CD8-positive, alpha-beta memory T cell (primary cell): ENCODE measurements at places on chromosomes 11 and 22. TPM values are rescaled to one million over a fixed set of nuclear protein-coding genes. Genes with fewer than 3 reads are reported as not detected.

DNA sequence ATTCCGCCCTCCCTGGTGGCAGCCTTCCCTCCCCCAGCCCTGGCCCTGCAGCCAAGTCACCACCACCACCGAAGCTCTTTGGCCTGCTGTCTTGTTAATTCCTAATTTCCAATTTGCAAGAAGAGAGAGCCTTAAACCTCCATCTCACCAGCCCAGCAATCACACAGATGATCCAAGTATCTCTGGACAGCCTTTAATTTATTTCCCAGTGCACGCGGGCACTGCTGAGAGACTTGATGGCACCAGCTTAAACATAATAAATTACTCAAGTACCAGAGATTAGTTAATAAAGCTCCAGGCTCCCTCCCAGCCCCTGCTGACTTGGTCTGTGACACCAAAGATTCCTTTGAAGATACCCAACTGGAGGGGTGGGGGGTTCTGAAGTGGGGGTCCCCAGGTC lies 494.7 kb downstream of the BUD13 start:
- H3K4me3 ChIP-seq: no peak overlapping the region
- no peaks in the 10 kb centered on the region for H3K4me1 ChIP-seq
- DNase-seq: no peak

- no peaks in the 10 kb centered on the region for H3K36me3 ChIP-seq
- no peaks in the 10 kb centered on the region for H3K27me3 ChIP-seq
- H3K4me3 ChIP-seq: no peak overlapping the region
Observed at GRCh38 chr11:95678988-95679387, 110.6 kb downstream of the FAM76B start.

GRCh38 chr11:27468209-27468994 lies 4.2 kb downstream of the LGR4 start:
- H3K36me3 ChIP-seq: no peaks in the 10 kb centered on the region
- DNase-seq: no peak
- H3K27ac ChIP-seq: no peak overlapping the region
- no peak overlapping the region for H3K4me3 ChIP-seq

CSF2RB gene
- total RNA-seq: 0.20 TPM

DNA sequence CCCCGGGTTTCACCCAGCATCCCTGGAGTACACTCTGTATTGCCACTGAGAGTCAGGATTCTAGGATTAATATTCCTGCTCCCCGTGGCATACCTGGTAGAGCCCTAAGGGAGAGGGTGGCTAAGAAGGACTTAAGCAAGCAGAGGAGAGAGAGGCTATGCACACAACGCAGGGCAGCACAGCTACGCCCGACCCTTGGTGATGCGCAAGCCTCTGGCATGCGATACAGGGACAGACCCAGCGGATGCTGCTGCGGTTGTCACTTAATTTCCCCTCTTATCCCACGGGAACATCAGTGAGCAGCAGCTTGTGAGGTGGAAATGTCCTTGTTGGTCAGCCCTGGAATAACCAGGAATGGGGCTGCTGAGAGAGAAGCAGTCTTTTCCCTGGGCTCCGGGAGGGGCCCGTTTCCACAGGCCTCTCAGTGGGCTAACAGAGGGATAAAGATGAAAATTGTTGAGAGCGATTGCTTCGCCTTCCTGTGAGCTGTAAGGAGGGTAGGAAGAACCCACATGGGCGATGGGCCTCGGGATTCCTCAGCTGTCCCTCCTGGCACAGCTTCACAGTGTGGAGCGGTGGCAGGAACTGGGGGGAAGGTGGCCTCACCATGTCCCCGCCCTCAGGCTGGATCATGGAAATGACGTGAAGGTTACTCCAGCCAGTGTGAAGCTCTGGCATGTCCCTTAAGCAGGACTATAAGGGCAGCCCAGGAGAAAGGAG lies 48.4 kb upstream of the RAB1B start:
- no peak for DNase-seq
- no peak overlapping the region for H3K4me3 ChIP-seq
- H3K27ac ChIP-seq: no peak overlapping the region
- peaks cover 12% of the 10 kb centered on the region for H3K4me1 ChIP-seq
- H3K27me3 ChIP-seq: no peaks in the 10 kb centered on the region

GRCh38 chr11:34915136-34916014 lies 804 bp downstream of the APIP start:
- H3K27me3 ChIP-seq: no peaks in the 10 kb centered on the region
- peak overlapping the region; percentile 85 for H3K27ac ChIP-seq
- DNase-seq: no peak
- H3K36me3 ChIP-seq: no peaks in the 10 kb centered on the region

GRCh38 chr11:13223112-13223511 lies 54.5 kb upstream of the BMAL1 start:
- H3K4me1 ChIP-seq: no peaks in the 10 kb centered on the region
- no peak for DNase-seq
- no peak overlapping the region for H3K4me3 ChIP-seq
- H3K27me3 ChIP-seq: no peaks in the 10 kb centered on the region
- no peak overlapping the region for H3K27ac ChIP-seq
- no peaks in the 10 kb centered on the region for H3K36me3 ChIP-seq

C11orf86 gene
- total RNA-seq: not detected

- H3K4me3 ChIP-seq: peak within 1 kb of the TSS; percentile 79
- peaks cover 24% of the 10 kb centered on the region for H3K4me1 ChIP-seq
- no peaks in the 10 kb centered on the region for H3K27me3 ChIP-seq
- peak within 1 kb of the TSS; percentile 83 for H3K27ac ChIP-seq
- H3K36me3 ChIP-seq: no peaks in the 10 kb centered on the region
- DNase-seq: peak; percentile 43
Observed at GRCh38 chr11:18588297-18589252, at the start of gene UEVLD. Gene UEVLD (minus strand): TSS chr11:18588734. CDS start chr11:18588654, 80 bp downstream.

DNA sequence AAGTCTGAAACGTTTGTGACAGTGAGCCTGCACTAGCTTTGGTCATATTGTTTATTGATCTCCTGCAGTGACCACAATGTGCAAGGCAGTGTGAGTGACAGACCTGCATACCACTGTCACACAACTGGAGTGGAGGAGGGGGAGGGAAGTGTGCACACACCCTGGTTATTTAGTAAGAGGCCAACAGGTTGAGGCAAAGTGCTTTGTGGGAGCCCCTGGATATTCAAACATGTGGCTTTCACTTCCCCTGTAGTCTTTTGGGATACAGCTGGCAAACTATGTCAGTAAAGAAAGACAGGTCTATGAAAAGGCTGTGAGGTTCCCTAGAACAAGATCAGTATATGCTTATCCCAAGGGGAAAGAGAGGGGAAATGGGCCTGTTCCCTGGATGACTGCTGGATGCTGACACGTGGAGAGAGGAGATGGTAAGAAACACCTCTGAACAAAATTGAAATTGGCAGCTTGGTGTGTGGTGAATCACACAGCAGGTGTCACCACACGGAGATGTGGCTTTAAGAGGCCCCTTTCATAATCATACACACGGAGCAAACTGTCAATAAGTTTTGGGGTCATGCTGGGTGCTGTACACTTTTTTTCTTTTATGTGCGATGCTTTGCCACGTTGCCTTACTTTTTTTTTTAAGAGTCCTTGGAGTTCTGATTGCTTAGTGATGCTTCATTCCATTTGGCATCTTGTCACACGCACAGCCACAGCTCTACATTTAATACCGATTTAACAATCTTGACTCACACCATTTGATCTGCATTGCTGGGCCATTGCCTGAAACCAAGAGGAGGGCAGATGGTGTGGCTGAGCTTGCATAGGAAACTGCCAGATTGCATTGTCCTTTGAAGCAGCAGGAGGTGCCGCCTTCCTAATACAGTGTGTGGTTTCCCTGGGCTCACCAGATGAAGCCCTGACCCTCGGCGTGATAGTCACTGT lies 11.3 kb downstream of the OSBP2 start:
- H3K36me3 ChIP-seq: no peaks in the 10 kb centered on the region
- H3K27me3 ChIP-seq: no peaks in the 10 kb centered on the region
- no peak overlapping the region for H3K4me3 ChIP-seq

DNA sequence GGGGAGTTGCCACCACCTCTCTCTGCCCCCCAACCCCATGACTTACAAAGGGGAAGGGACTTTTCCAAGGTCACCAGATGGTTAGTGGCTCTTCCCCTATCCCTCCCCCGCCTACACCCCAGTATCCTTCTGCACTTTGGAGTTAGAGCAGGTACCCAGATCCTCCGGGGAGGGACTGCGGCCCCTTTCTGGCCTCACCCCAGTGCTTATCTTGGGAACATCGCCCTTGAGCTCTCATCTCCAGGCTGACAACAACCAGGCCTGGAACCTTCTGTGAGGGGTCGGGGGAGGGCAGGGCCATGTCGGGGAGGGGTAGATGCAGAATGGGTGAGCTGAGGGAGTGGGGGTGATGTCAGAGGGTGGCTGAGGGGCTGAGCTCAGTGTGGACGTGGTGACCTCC lies 7.5 kb upstream of the NAALADL1 start:
- H3K36me3 ChIP-seq: no peaks in the 10 kb centered on the region
- H3K27ac ChIP-seq: no peak overlapping the region
- no peak overlapping the region for H3K4me3 ChIP-seq
- DNase-seq: no peak

- no peak overlapping the region for H3K4me3 ChIP-seq
- no peak for DNase-seq
- no peaks in the 10 kb centered on the region for H3K36me3 ChIP-seq
- H3K27ac ChIP-seq: no peak overlapping the region
- H3K4me1 ChIP-seq: no peaks in the 10 kb centered on the region
Observed at GRCh38 chr11:120244476-120245365, 4.8 kb downstream of the POU2F3 start.

CDHR5 gene
- total RNA-seq: not detected

CCDC87 gene
- total RNA-seq: 0.20 TPM

- DNase-seq: no peak
- H3K27me3 ChIP-seq: peaks cover 5% of the 10 kb centered on the region
- no peaks in the 10 kb centered on the region for H3K36me3 ChIP-seq
- no peak overlapping the region for H3K4me3 ChIP-seq
Observed at GRCh38 chr22:30045494-30045887, 34.8 kb upstream of the HORMAD2 start.

MUC6 gene
- not detected for total RNA-seq

FOLR3 gene
- not detected for total RNA-seq
